Body of pancreas (tissue), 4 donors: ENCODE measurements at places on chromosomes 12 and 14. TPM values are rescaled to one million over a fixed set of nuclear protein-coding genes. Genes with fewer than 3 reads are reported as not detected.

DNA sequence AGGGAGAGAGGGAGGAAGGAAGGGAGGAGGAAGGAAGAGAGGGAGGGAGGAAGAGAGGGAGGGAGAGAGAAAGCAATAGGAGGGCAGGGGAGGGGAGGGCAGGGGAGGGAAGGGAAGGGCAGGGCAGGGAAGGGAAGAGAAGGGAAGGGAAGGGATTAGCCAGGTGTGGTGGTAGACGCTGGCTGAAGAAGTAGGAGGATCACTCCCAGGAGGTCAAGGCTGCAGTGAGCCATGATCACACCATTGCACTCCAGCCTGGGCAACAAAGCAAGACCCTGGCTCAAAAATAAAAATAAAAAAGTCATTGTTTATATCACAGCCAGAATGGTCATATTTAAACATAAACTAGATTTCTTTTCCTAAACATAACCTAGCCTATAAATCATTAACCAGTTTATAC is 20.4 kb upstream of the EEA1 start:
- DNase-seq = no peak

GRCh38 chr12:105357162-105357691 is 26.7 kb downstream of the C12orf75 start:
- no peak for DNase-seq

- DNase-seq = no peak
Measured at GRCh38 chr12:89733579-89734201, 25.1 kb upstream of the ATP2B1 start.

DNA sequence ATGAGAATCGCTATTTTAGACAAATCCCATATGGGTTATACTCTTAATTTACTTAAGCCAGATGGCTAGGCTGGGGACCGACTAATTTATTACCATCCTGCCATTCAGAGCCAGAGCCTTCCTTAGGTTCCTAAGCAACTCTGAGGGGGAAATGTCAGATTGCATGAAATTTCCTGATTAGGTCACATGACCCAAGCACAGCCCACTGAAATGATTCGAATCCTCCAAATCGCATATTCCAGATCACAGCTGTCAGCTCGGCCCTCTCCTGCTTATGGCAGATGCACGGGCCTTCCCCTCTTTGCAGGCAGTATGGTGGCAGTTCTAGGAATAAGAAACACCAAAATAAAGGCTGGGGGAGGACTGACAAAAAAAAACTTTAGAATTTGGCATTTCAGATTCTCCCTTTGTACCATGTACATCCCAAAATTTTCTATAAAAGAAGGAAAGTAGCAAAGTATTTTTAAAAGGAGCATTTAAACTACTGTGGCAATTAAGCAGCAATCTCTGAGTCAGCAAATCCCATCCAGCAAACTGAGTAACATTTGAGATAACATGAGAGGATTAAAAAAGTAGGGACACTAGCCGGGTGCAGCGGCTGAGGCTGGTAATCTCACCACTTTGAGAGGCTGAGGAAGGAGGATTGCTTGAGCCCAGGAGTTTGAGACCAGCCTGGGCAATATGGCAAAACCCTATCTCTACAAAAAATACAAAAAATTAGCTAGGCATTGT is 30.5 kb upstream of the NUDT4 start:
- no peak for DNase-seq

The TMEM121 gene
- total RNA-seq = 4.2 TPM

The BEGAIN gene
- total RNA-seq = 28.7 TPM
